Left lobe of liver (tissue), 2 donors: ENCODE measurements at places on chromosomes 5 and 9. TPM values are rescaled to one million over a fixed set of nuclear protein-coding genes. Genes with fewer than 3 reads are reported as not detected.
A peak's percentile ranks its signal among the peaks of the same experiment; 100 is the strongest.

GRCh38 chr5:1800472-1801221, 560 bp upstream of the NDUFS6 start:
- no peak for DNase-seq

- no peak for DNase-seq
These were observed 447.5 kb upstream of the COX7C start for GRCh38 chr5:86170194-86170593.

- DNase-seq: peak; percentile 61
These were observed 2.0 kb downstream of the ANAPC2 start for GRCh38 chr9:137186385-137186784.

DNA sequence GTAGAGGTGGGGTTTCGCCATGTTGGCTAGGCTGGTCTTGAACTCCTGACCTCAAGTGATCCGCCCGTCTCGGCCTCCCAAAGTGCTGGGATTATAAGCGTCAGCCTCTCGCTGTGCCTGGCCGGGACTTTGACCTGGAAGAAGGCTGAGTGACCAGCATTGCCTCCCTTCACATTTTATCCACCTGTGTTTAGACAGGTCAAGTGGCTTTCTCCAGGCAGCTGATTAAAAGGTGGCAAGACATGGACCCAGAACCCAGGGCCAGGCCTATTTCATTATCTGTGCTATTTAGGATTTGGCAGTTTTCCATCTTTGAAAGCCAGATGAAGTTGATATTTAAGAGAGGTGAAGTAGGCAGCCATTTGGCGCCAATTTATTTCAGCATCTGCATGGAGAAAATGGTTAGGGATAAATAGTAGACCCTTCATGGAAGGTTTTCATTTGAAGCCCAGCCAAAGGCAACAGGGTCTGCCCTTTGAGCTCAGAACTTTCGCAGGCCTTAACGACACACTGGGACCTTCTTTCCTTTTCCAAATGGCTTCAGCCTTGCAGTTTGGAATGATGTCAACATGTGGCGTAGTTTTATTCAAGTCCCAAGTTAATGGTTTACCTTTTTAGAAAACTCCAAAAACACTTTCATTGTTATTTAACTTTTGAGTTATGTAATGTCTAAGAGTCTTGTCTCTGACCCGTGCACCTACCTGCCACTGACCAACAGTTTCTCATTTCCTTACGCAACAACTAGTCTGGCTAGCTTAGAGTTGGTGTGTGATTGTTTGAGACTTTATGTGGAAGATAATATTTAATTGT, 8.4 kb downstream of the DAPK1 start:
- peak; percentile 78 for DNase-seq

DNA sequence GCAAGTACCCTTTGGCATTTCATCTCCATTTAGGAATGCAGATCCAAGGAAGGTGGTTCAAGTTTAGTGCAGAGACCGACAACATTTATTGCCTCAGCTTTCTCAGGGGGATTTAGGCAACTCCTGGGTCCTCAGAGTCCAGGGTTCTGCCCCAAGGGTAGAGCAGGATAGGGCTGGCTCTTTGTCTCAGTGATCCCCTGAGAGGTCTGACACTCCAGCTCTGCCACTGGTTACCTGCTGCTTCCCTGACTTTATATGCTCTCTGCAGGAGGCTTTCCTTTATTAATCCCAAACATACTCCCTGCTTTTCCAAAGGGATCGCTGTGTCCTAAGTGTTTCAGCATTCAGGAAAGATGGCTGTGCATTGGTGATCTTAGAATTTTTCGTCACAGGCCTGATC, 37.2 kb downstream of the TRPC7 start:
- no peak for DNase-seq

The PPP3R2 gene
- total RNA-seq: not detected

- no peak for DNase-seq
These were observed 24.3 kb upstream of the PIK3R1 start for GRCh38 chr5:68191083-68191791.

- DNase-seq: no peak
These were observed 34.1 kb upstream of the NR4A3 start for GRCh38 chr9:99787556-99787955.
